ENCODE measurements at places on chromosomes 5 and 9.

- DNase-seq = no peak
Measured at GRCh38 chr9:27940535-27940934, 367.3 kb upstream of the C9orf72 start.

- no peak for DNase-seq
Measured at GRCh38 chr9:93905473-93906133, 49.6 kb downstream of the BARX1 start.

DNA sequence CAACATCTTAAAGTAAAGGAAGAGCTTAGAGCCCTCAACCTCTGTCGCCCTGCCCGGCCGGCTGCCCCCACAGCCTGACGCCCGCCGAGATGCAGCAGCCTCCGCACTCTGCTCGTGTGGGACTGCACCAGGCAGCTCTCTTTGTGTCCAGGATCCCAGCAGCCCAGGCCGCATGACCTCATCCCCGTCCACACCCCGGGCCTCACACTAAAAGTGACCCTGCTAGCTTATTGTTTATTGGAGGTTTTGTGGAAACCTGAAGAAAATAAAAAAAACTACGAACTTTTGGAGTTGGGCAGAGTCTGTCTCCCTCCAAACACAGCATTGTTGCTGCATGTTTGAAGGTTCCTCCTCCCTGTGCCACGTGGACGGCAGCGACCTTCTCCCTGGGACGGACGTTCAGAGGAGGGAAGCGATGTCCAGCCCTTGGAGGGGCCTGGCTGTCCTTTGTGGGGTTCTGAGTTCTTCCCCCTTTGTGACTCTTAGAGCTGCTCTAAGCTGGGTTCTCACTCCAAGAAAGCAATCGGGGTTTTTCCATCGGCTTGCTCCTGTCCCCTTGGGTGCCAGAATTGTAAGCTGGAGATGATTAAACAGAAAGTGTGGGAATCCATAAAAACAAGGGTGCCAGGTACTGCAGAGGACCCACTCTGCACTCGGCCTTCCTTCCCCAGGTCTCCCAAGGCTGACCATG lies 103.5 kb upstream of the COL5A1 start:
- DNase-seq = no peak

- DNase-seq = no peak
Measured at GRCh38 chr9:125750627-125751011, 3.4 kb downstream of the PBX3 start.

GRCh38 chr9:82488313-82489200 lies 500.0 kb downstream of the SPATA31D1 start:
- no peak for DNase-seq

Measured in stimulated activated CD8-positive, alpha-beta memory T cell treated with anti-CD3 and anti-CD28 coated beads, Interleukin-15, amount 100 ng/mL, for 4 hours (primary cell).